Calu3 (cell line): ENCODE measurements at places on chromosomes 1 and 21. TPM values are rescaled to one million over a fixed set of nuclear protein-coding genes. Genes with fewer than 3 reads are reported as not detected.

- DNase-seq = no peak
Observed at GRCh38 chr21:37551331-37551992, 184.9 kb downstream of the DYRK1A start.

The CLCA2 gene
- not detected in 2 replicates for total RNA-seq

- DNase-seq = no peak
Observed at GRCh38 chr1:26915204-26915842, 1.5 kb upstream of the NR0B2 start.

The TRAF3IP3 gene
- not detected in 2 replicates for total RNA-seq

- DNase-seq = no peak
Observed at GRCh38 chr1:118483245-118484006, 298.4 kb upstream of the SPAG17 start.

The KRTAP12-2 gene
- total RNA-seq = not detected in 2 replicates

- DNase-seq = no peak
Observed at GRCh38 chr1:208951026-208951525, 632.4 kb upstream of the CAMK1G start.
